ENCODE measurements at places on chromosomes 3 and 15.

DNA sequence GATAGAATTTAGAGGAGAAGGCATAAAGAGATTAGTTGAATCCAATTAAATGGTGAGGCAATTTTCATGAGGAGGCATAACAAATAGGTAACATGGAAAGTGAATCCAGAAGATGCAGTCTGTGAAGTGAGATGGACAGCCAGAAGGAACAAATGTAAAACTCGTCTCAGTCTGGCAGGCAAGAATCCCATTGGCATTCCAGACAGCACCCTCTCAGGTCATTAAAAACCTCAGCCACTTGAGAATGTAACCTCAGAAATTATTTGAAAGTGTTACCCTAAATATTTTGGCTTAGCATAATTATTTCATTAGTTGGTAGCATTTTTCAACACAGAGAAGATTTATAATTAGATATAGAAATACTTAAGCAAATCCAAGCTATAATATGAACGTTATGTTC lies 342.3 kb downstream of the LRRC3B start:
- DNase-seq = no peak

GRCh38 chr3:192914848-192915247 lies 2.8 kb downstream of the MB21D2 start:
- DNase-seq = no peak

DNA sequence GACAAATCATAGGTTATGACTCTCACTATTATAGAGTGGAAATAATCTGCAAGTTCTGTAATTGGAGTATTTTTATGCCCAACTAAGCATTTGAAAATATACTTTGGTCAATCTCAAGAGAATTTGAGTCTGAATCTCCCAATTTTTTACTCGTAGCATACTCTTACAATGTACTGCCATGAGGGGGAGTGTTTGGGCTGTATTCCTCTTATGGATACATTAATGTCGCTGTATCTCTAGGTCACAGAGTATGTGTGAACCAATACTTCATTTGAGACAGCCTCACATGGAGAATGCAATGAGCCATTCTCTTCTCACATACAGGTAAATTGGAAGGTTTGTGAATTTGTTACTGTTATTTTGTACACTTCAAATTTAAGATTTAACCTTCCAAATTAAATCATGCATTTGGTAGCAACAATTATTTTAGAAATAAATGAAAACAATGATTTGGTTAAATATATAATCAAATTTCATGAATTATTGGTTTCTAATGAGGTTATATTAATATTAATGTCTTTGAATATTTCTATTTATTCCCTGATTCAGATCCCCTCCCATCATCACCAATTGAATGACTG lies 5.5 kb upstream of the CD200 start:
- DNase-seq = no peak

- no peak for DNase-seq
These were observed 57.7 kb downstream of the GASK1A start for GRCh38 chr3:43036621-43037423.

- no peak for DNase-seq
These were observed 292.1 kb downstream of the LPP start for GRCh38 chr3:188446014-188446413.

DNA sequence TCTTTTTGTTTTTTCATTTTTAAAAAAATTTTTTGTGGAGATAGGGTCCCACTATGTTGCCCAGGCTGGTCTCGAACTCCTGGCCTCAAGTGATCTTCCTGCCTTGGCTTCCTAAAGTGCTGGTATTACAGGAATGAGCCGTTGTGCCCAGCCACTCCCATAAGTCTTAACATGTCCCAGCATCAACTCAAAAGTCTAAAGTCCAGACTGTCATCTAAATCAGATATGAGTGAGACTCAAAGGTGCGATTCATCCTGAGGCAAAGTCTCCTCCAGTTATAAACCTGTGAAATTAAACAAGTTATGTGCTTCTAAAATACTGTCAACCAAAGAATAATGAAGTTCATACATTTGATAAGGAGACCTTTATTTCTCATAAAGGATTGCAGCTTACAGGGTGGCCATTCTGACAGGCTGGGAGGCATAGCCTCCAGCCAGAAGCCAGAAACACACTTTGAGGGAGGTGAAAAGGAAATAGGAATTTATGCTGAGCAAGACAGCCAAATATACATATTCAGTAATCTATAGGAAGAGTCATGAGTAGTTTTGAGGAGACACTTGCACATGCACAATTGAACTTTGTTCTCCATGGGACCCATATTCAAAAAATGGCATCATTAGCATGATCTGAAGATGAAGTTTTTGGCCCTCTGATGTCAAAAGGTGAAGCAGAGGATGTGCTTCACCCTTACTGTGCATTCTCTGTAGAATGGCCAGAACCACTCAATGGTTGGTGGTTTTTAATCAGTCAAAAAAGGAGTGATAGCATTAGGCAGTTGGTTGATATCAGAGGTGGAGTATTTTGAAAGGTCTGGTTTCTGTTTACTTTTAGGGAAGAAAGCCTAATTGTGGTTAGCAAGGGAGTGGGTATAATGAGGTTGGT lies 11.0 kb upstream of the ZNF662 start:
- no peak for DNase-seq

GRCh38 chr15:78077053-78077870 lies at the start of gene TBC1D2B:
Gene TBC1D2B (minus strand): TSS chr15:78077711. CDS start chr15:78077652, 59 bp downstream.
- DNase-seq = peak; percentile 76

- no peak for DNase-seq
These were observed 57.1 kb downstream of the PDIA5 start for GRCh38 chr3:123123716-123124616.

DNA sequence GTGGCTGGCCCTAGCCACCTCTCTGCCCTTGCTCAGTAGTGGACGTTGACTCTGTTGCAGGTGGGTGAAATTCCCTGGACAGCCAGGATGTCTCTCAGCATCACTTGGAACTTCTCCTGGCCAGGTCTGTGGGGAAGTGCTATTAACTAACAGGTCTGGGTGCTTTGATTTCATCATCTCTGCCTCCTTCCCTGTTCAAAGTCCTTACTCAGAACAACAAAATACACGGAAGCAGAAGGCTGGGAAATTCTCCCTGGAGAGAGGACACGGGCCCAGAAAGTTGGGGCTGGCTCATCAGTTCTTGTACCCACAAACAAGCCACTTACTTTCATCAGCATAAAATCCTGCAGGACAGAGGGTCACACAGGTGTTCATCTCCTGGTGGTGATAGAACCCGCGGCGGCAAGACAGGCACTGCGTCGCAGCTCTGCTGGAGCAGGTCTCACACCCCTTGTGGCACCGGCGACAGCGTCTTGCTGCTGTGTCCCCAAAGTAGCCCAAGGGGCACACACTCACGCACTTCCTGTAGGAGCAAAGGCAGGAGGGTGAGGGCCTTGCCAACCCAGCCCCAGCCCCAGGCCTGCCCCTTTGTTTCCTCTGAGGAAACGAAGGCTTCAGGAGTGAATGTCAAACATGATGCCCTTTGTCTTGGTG lies 29.6 kb upstream of the SNRPA1 start:
- no peak for DNase-seq

DNA sequence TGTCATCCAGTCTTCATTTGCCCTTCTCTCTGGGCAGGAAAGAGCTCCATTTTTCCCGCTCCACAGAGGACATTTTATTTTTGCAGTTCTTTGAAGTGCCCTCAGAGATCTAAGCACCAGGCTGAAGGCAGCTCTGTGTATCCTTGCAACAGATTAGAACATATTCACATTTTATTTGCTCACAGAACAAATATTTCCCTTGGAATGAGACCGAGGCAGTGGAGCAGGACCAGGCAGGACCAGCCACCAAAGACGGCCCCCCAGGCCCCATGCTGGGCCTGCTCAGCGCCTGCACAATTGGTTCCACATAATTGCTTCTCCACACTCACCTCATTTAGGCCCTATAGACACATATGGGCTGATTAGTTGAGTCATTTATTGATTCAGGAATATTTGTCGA lies 15.7 kb upstream of the ETV5 start:
- DNase-seq = no peak

DNA sequence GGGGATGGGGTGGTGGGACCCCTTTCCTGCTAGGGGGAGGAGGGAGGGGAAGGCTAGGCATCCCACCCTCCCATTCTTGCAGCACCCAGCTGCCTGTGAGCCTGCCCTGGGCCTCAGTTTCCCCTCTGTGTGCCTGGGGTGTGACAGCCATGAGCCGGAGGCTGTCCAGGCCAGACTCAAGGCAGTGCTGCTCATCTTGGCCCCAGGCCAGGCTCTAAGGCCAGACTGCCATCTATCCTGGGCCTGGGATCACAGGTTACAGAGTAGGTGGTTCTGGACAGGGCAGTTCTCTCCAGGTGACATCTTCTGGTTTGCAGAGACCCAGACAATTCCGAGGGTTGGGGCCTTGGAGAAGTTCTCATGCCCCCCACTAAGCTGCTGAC lies 3.3 kb upstream of the VILL start:
- no peak for DNase-seq

DNA sequence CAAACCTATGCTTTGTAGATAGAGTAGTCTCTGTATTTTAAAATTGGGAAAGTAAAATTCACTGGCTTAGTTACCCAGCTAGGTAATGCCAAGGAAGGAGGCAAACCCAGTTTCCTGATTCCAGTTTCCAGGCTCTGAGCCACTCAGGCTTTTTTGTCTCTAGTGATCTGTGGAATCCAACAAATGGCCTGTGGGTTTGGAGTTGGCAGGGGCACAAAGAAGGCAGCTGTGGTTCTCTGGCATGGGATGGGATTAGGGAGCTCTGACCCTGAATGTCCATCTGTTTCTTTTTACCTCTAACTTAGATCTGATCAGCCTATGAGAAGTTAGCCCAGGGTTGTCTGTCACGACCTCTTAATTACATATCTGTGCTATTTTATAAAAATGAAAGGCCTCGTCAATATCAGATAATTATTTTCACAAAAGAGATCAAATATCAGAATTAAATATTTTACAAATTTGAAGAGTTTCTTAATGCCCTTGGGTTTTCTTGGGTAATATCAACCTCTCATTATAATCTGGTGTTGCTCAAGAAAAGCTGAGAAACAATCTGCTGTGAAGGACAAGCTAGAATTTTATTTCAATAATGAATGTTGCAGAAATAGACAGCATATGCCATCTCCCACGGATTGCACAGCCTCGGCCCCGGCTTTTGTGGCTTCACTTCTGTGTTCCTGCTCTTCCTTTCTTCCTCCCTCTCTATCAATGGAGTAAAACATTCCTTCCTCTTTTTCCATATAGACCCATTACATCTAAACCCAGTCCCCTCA lies 63.7 kb upstream of the DAZL start:
- DNase-seq = no peak

GRCh38 chr15:26580943-26581342 lies 191.9 kb downstream of the GABRB3 start:
- DNase-seq = no peak

- no peak for DNase-seq
These were observed 122.5 kb downstream of the LEKR1 start for GRCh38 chr3:156948402-156949210.

- no peak for DNase-seq
These were observed 10.1 kb upstream of the FOXB1 start for GRCh38 chr15:59993950-59994401.

GRCh38 chr3:36512555-36512954 lies 132.3 kb downstream of the STAC start:
- DNase-seq = no peak

DNA sequence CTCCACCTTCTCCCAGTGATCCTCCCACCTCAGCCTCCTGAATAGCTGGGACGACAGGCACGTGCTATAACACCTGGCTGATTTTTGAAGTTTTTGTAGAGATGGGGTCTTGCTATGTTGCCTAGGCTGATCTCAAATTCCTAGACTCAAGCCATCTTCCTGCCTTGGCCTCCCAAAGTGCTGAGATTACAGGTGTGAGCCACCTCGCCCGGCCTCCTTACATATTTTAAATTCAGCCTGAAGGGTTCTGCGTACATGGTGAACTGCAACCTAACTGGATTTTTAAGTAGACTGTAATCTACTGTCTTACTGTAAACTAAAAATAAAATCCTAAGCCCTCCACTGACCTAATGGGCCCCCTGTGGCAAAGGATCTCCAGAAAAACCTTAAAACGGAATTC lies 34.1 kb downstream of the MASP1 start:
- no peak for DNase-seq

DNA sequence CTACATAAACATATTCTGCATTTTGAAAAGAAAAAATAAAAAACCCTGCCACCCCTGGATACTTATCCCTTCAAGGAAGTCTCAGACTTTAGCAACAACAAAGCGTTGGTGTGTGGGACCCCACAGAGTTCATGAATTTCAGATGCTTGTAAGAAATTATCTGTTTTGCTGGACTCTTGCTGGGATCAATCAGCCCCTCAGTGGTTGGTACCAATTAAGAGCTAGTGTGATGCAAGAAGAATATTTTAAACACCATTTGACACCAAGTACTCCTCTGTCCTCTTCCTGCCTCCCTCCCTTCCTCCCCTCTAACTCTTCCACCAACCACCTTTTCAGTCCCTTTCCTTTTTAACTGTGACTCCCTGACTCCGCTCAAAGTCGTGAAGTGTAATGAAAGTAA lies 51.5 kb downstream of the SST start:
- no peak for DNase-seq

- DNase-seq = no peak
These were observed 73.1 kb upstream of the TSPAN3 start for GRCh38 chr15:77144026-77144425.

DNA sequence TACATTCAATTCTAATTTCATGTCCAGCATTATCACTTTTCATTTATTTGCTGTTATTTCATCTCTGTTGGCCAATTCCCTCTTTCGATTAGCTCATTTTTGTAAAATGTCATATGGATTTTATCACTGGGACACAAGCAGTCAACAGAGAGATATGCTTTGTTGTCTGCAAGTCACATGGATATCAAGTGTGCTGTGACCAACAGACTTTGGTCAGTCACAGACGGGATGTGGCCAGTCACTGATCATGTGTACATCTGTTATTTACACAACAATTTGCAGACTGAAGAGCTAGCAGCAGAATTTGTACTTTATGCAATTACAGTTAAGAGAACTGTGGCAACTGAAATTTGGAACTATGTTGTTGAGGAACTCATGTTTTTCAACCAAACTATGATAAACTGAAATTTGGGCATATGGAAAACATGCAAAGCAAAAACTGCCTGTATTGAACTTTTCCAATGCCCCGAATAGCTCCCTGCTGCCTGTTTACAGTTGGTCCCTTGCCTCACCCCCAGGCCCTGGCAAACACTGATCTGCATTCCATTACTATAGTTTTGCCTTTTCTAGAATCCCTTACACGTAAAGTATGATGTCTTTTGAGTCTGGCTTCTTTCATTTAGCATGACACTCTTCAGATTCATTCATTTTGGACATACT lies 104.4 kb downstream of the RPL22L1 start:
- DNase-seq = no peak

DNA sequence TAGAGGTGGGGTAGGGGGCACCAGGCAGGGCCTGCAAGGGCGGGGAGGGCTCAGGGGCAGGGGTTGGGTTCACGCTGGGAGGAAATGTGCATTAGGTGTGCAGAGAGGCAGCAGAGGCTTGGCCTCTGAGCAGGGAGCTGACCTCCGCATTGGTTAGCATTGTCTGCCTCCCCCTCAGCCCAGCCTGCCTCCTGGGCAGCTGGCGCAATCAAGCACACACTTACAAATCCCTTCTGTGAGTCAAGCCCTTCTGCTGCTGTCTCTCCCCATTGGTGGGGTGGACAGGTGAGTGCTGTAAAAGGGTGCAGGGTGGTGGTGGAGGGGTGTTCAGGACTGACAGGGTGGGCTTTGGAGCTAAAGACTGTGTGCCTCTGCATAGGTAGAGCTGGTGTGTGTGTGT lies 9.3 kb downstream of the LOXL1 start:
- DNase-seq = no peak

- no peak for DNase-seq
These were observed 35.7 kb upstream of the NECTIN3 start for GRCh38 chr3:111035902-111036301.
